ENCODE measurements at places on chromosomes 5 and 9.

- peak; percentile 31 for DNase-seq
These were observed 102.4 kb downstream of the ROR2 start for GRCh38 chr9:91847581-91848091.

GRCh38 chr5:171300358-171300757, 8.7 kb upstream of the TLX3 start:
- no peak for DNase-seq

DNA sequence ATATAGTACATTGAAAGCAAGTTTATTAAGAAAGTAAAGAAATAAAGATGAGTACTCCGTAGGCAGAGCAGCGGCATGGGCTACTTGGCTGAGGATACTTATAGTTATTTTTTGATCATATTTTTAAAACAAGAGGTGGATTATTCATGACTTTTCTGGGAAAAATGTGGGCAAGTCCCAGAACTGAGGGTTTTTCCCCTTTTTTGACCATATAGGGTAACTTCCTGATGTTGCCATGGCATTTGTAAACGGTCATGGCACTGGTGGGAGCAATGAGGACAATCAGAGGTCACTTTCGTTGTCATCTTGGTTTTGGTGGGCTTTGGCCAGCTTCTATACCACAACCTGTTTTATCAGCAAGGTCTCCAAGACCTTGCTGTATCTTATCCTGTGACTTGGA, 5.2 kb upstream of the BASP1 start:
- no peak for DNase-seq

GRCh38 chr9:86637515-86637914, 283.3 kb upstream of the TUT7 start:
- peak; percentile 29 for DNase-seq

GRCh38 chr9:88747768-88748167, 212.8 kb downstream of the NXNL2 start:
- peak; percentile 71 for DNase-seq

GRCh38 chr9:127122176-127123063, at the start of gene ANGPTL2:
ANGPTL2 (minus strand) TSS chr9:127122635; CDS start chr9:127108731, 13,904 bp downstream.
- peak; percentile 94 for DNase-seq

DNA sequence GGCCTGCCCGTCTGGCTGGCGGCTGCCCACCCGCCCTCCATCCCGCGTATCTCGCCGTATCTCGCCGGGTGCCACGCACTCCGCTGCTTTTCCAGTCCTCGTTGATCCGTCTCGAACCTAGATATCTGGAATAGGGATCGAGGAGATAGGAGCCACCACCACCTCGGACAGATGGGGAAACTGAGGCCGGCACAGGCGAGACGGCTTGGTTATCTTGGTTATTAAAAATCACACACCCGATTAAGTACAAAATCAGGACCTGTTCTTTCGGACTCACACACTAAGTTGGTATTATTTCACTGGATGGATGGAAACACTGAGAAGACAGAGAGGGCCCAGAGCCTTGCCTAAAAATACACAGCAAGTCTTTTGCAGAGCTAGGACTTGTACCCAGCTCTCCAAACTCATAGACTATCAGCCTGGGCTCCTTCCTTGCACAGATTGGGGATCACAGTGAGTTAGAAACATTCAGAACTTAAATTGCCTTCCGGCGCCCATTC, 678 bp downstream of the SLC26A2 start:
- no peak for DNase-seq

GRCh38 chr5:167710444-167711073, 580.9 kb upstream of the WWC1 start:
- no peak for DNase-seq

DNA sequence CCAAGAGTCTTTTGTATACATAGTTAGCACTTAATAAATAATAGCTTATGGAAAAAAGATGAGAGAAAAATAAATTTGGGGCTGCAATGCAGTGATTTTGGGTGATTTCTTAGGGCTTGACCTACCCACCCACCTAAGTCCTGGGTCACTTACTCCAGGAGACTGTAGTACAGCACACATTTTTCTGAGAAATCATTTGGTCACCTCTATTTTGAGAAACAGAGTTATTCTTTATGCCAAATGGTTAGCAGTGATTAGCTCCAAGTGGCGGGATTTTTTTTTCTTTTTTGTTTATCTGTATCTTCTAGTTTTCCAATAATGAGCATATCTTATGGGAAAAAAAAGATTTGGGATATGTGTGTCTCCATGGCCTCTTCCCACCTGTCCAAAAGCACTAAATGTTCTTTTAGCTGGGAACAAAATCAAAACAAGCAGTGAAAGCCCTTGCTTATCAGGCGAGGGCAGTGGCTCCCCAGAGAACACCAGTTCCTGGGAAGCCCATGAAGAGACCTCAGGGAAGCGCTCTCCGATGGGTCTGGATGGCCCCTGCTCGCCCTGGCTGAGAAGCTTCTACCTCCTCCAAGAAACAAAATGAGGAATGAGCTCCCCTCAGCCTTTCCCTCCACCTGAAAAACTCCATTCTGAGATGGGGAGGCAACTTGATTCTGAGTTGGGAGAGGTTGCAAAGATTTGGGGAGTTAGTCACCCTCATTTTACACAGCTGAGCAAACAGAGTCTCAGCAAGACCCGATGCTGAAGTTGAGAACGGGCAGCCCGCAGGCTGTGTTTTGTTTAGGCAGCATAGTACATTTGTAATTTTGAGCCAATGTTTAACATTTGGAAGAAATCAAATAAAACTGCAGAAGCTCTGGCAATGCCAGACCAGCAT, 69.9 kb downstream of the CYFIP2 start:
- DNase-seq: peak; percentile 39

GRCh38 chr9:101398930-101399642, 435 bp downstream of the ZNF189 start:
- no peak for DNase-seq

DNA sequence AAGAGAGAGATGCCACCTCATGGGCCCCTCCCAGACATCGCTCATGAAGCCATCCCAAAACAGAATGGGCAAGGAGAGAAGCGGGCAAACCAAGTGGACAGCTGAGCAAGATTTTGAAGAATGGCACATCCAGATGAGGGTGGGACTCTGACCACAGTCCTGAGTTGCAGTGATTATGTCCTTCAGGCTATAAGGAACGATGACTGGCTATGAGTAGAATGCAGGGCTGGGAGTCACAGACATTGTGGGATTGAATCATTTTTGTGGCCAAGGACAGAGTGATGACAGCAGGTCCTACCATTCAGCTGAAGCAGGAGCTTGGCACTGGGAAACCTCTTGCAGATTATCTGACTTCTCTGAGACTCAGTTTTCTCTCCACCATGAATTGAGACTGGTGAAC, 245.7 kb upstream of the SLC30A5 start:
- peak; percentile 9 for DNase-seq

GRCh38 chr9:96875461-96876142, 21.3 kb upstream of the ZNF782 start:
- peak; percentile 60 for DNase-seq

Measured in AG08396 (cell line).